Occipital lobe (tissue), 3 donors: ENCODE measurements at places on chromosomes 1 and 21. TPM values are rescaled to one million over a fixed set of nuclear protein-coding genes. Genes with fewer than 3 reads are reported as not detected.

Gene AMY1A
- not detected for total RNA-seq

DNA sequence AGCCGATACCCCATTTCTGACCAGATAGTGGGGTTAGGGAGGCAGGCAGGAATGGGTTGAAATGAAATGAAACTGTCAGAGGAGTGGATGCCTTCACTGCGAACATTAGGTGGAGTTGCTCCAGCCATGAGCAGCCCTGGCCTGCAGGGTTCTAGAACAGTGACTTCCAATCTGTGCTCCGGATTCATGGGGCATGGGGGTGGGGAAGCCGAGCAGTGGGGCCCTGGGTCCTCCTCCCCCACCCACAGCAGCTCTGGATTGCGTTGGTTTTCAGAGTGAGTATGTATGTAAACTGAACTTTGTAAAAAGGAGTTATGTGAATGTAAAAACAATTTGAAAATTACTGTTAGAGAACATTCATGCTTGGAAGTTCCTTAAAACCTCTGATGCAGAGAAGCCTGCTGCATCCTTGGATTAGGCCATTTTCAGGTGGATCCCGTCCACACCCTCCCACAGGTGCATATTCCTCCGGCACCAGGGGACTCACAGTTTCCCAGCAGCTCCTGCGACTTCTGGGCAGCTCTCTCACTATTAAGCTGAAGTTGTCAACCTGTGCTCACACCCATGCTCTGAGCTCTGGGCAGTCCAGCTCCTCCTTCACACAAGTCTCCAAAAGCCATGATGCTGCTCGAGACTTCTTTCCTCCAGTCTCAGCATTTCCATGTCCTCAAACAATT is 54.4 kb upstream of the EDN2 start:
- no peak for DNase-seq

Gene ENSA
- 105 TPM for total RNA-seq

Gene FMO1
- total RNA-seq, result 5.8 TPM

GRCh38 chr1:29651246-29651645 is 414.9 kb downstream of the PTPRU start:
- no peak for DNase-seq

Gene TCHH
- not detected for total RNA-seq

DNA sequence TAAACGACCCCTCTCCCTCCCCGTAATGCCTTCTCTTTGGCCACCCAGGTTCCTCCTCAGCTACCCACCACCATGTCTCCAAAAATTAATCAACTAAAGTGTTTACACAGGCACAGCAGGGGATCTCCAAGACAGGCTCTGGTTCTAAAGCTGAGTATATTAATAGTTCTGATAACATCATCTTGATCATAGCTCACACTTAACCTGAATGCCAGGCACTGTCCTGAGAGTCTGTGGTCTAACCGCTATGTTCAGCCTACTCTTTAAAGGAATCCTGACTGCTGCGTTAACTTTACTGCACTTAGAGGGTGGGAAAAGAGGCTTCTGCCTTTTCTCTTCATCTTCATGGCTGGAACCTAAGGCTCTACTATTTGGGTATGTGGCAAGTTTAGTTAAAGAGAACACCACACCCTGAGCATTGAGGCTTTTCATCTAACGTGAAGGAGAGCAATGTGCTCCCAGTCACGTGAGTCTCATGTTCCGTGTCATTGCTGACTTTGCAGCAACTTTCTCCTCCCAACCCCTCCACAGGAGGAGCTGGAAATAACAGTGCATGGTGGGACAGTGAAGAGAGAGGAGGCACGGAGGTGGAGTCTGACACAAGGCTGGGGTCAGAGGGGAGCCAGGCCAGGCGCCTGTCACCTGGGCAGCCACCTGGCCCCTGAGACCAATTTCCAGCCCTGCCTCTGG is 86.4 kb downstream of the FAM78B start:
- no peak for DNase-seq

Gene ECE1
- total RNA-seq, result 9.5 TPM
